Regular cardiac myocyte (primary cell): ENCODE measurements at places on chromosomes 6 and 20. TPM values are rescaled to one million over a fixed set of nuclear protein-coding genes. Genes with fewer than 3 reads are reported as not detected.

Gene PTPN1
- 22.3 and 34.1 TPM in 2 replicates for total RNA-seq

Gene IL17F
- not detected in 2 replicates for total RNA-seq

Gene SMPDL3A
- total RNA-seq: 5.8 and 16.9 TPM in 2 replicates

Gene EEF1A2
- total RNA-seq: 0.38 and 5.4 TPM in 2 replicates

Gene HLA-DRB5
- 0.28 TPM in 1 of 2 replicates, not detected in the other for total RNA-seq

Gene SSTR4
- total RNA-seq: not detected in 2 replicates

Gene MUC22
- not detected in 2 replicates for total RNA-seq

Gene FAM209B
- total RNA-seq: not detected in 2 replicates

Gene SLC22A2
- under 0.01 TPM in 1 of 2 replicates, not detected in the other for total RNA-seq

Gene PAX1
- not detected in 2 replicates for total RNA-seq

Gene TRMT11
- total RNA-seq: 19.6 and 28.2 TPM in 2 replicates

Gene UNC93A
- total RNA-seq: not detected in 2 replicates

Gene GSTA1
- not detected in 2 replicates for total RNA-seq

Gene ATP6V1G2
- total RNA-seq: 1.2 and 5.1 TPM in 2 replicates

Gene ADGRF1
- under 0.01 TPM in 1 of 2 replicates, not detected in the other for total RNA-seq

Gene HLA-F
- total RNA-seq: 3.8 and 16.3 TPM in 2 replicates

Gene COL10A1
- total RNA-seq: under 0.01 TPM in 1 of 2 replicates, not detected in the other

Gene KCNQ5
- total RNA-seq: 5.1 and 7.9 TPM in 2 replicates

Gene TBXT
- total RNA-seq: not detected in 2 replicates

Gene RSPO3
- total RNA-seq: under 0.01 and 2.0 TPM in 2 replicates

Gene UBE3D
- total RNA-seq: 5.6 and 12.4 TPM in 2 replicates

Gene MACROD2
- under 0.01 TPM in 2 replicates for total RNA-seq

Gene RAET1L
- not detected in 2 replicates for total RNA-seq

Gene POPDC3
- total RNA-seq: 5.8 and 11.3 TPM in 2 replicates

Gene NFATC2
- total RNA-seq: under 0.01 and 0.19 TPM in 2 replicates

Gene NKX2-4
- total RNA-seq: not detected in 2 replicates

Gene GJA1
- 574 and 739 TPM in 2 replicates for total RNA-seq

Gene MYLK4
- 0.19 and 0.28 TPM in 2 replicates for total RNA-seq

Gene CARMIL1
- total RNA-seq: 15.3 and 24.0 TPM in 2 replicates

Gene SIRPB1
- 0.19 and 2.5 TPM in 2 replicates for total RNA-seq

Gene GHRH
- not detected in 2 replicates for total RNA-seq
